Stomach (tissue), 19 donors: ENCODE measurements at places on chromosomes 12 and 14. TPM values are rescaled to one million over a fixed set of nuclear protein-coding genes. Genes with fewer than 3 reads are reported as not detected.

The RHOF gene
- 29.5 TPM for total RNA-seq

DNA sequence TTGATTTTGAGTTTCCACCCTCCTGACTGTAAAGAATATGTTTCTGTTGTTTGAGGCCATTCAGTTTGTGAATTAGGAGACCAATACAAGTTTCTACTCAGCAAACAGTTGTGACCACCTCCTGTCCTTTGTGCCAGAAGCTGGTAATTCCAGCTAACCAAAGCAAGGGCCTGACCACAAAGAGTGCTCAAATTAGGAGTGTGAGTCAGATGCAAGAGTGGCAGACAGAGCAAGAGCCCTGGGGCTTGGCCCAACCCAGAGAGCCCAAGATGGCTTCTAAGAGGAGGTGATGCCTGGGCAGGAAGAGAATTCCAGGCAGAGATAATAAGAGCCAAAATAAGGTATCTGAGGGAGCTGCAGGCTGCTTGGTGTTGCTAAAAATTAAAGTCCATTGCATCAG lies 77.7 kb upstream of the C14orf132 start:
- no peak overlapping the region for H3K4me3 ChIP-seq
- no peaks in the 10 kb centered on the region for H3K36me3 ChIP-seq
- H3K27me3 ChIP-seq = peaks cover 6% of the 10 kb centered on the region
- DNase-seq = no peak

- peak overlapping the region; percentile 31 for H3K4me3 ChIP-seq
- H3K27ac ChIP-seq = peak overlapping the region; percentile 6
- peak; percentile 15 for DNase-seq
- H3K27me3 ChIP-seq = no peaks in the 10 kb centered on the region
- no peaks in the 10 kb centered on the region for H3K4me1 ChIP-seq
- peaks cover 11% of the 10 kb centered on the region for H3K36me3 ChIP-seq
These were observed 1.2 kb downstream of the ITGB7 start for GRCh38 chr12:53205747-53206419.

DNA sequence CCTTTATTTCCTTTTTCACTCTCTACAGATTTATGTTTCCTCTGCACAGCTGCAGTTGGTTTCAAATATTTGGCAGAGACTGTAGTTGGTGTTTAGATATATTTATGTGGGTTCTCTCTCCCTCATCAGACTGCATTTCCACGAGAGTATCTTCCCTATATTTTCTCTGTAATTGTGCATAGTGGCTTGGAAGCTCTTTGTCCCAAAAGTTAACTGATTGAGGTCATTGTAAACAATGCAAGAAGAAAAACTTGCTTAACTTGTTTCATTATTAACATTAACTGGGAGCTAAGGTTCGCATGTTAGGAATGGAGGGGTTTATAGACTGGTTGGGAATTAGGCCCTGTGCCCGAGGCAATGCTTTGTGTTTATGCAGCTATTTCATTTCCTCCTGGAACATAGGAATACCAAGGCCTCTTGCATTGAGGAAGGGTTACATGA lies 216.9 kb upstream of the HMGA2 start:
- peak overlapping the region; percentile 51 for H3K27ac ChIP-seq
- peak; percentile 76 for DNase-seq
- H3K36me3 ChIP-seq = no peaks in the 10 kb centered on the region
- no peak overlapping the region for H3K4me3 ChIP-seq
- H3K27me3 ChIP-seq = peaks cover 3% of the 10 kb centered on the region

GRCh38 chr12:20704860-20705259 lies 9.7 kb downstream of the SLCO1C1 start:
- no peak for DNase-seq
- H3K4me1 ChIP-seq = no peaks in the 10 kb centered on the region
- H3K36me3 ChIP-seq = no peaks in the 10 kb centered on the region
- no peak overlapping the region for H3K4me3 ChIP-seq
- no peaks in the 10 kb centered on the region for H3K27me3 ChIP-seq

- peaks cover 10% of the 10 kb centered on the region for H3K36me3 ChIP-seq
- H3K27ac ChIP-seq = no peak overlapping the region
- H3K4me3 ChIP-seq = no peak overlapping the region
- H3K4me1 ChIP-seq = no peaks in the 10 kb centered on the region
These were observed 57.6 kb downstream of the HEATR5A start for GRCh38 chr14:31362746-31363145.

DNA sequence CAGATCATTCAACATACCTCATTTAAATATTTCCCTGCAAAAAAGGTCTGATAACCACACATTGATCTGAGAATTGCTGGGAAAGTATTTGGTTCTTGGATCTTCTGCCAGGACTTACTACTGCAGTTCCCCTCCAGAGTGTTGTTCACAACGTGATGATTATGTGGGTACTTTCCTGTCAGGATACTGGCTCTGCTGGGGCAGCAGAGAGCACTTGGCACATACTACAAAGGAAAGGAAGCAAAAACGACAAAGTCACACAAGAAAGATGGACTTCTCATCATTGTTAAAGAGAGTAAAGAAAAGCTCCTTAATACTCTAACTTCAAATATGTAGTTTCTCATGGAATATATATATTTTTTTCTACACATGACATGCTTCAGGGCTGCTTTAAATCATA lies 11.5 kb downstream of the GNS start:
- no peak for DNase-seq

The SERPINA1 gene
- 315 TPM for total RNA-seq

DNA sequence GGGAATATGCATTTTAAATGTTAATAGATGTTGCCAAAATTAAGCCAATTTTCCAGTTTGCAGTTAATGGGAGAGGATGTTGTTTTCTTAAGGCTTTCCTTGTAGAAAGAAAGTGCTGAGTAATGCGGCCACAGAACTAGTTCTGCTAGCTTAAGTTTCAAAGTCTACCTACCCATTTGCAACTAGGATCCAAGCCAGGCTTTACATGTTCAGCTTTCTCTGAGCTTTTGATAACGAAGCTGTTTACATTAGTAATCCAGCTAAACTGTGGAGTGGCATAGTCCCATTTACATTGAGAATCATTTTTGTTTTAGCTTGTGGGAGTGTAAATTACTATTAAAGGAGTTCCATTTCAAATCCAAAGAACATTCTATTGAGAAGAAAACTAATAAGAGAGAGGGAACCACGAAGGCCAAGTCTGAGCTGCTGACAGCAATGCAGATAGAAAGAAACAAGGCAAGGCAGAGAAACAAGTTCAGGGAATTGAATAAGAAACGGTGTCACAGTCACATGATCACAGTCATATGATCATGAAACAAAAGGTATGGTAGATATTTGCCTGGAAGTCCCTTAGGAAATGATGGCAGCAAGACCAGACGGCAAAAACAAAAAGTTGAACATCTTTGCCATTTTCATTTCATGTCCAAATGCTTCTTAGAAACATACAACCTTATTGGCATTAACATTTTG lies 274.9 kb downstream of the PAWR start:
- H3K4me3 ChIP-seq = no peak overlapping the region
- no peaks in the 10 kb centered on the region for H3K27me3 ChIP-seq
- H3K36me3 ChIP-seq = no peaks in the 10 kb centered on the region
- peak; percentile 34 for DNase-seq
- peaks cover 13% of the 10 kb centered on the region for H3K4me1 ChIP-seq

The ALX1 gene
- not detected for total RNA-seq

The KLRF2 gene
- total RNA-seq = not detected

GRCh38 chr12:13128291-13128965 lies 25.0 kb upstream of the GSG1 start:
- H3K27me3 ChIP-seq = no peaks in the 10 kb centered on the region
- no peak overlapping the region for H3K4me3 ChIP-seq
- peaks cover 6% of the 10 kb centered on the region for H3K4me1 ChIP-seq

The ANHX gene
- total RNA-seq = not detected

The SGPP1 gene
- 20.1 TPM for total RNA-seq

DNA sequence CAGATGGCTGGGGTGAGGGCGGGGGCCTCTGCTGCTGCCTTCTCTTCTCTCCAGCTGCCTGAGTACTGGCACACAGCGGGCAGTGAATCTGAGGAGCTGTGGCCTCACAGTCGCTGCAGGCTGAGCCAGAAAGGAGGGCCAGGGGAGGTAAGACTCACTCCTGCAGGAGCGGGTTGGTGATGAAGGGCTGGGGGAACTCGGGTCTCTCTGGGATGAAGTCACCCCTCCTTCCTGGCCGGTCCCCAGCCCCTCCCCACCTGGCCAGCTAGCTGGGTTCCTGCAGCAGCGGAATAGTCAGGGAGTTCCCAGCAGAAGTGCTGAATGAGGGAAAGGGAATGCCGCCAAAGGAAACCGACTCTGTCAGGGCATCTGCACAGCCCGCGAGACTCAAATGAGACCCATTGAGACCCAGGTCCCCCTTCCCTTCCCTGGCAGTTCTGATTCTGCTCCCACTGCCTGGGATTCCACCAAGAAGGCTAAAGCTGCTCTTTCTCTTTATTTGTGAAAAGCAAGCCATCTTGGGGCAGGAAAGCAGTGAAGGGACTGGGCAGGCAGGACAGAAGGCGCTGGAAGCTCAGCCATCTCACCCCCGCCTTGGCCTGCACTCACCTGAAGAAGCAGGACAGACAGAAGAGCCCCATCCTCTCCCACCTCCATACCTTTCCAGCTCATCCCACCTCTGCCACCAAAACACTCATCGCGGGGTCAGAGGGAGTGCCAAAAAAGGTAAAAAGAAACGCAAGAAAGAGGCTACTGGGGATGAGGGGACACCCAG lies 5.3 kb downstream of the NGB start:
- H3K4me1 ChIP-seq = no peaks in the 10 kb centered on the region
- H3K4me3 ChIP-seq = no peak overlapping the region
- H3K36me3 ChIP-seq = no peaks in the 10 kb centered on the region
- H3K27ac ChIP-seq = no peak overlapping the region
- H3K27me3 ChIP-seq = peaks cover 21% of the 10 kb centered on the region
- no peak for DNase-seq

- DNase-seq = peak; percentile 84
- no peaks in the 10 kb centered on the region for H3K36me3 ChIP-seq
- no peaks in the 10 kb centered on the region for H3K27me3 ChIP-seq
- H3K4me1 ChIP-seq = no peaks in the 10 kb centered on the region
- no peak overlapping the region for H3K27ac ChIP-seq
These were observed 76.6 kb upstream of the GZMB start for GRCh38 chr14:24710403-24711112.

DNA sequence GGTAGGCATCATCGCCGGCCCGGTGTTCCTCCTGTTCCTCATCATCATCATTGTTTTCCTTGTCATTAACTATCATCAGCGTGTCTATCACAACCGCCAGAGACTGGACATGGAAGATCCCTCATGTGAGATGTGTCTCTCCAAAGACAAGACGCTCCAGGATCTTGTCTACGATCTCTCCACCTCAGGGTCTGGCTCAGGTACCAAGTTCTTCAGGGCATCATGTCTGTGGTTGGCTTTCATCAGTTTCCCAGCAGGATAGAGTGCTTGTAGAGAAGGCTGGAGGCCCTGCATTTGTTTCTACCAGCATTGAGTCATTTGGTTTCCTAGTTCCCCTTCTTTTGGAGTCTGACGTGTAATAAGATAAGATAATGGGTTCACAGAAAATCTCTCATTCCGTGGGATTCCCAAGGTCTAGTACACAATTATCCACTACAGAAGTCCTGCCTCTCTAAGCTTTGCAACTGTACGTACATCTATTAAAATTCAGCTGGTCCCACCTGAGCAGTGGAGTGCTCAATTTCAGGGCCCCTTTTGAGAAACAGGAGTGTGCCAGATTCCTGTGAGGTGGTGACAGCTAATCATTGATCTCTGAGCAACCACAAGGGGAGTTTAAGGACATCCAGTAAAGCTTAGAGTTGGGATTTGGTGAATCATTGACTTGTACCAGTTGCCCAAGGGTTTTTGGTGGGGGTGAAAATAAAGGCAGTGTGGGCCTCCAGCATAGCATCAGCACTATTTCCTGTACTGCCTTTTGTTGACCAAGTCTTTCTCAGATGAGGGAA lies 25.1 kb downstream of the ACVR1B start:
- no peak for DNase-seq
- H3K27ac ChIP-seq = peak overlapping the region; percentile 49
- H3K36me3 ChIP-seq = peaks cover 57% of the 10 kb centered on the region
- H3K4me1 ChIP-seq = peaks cover 50% of the 10 kb centered on the region
- H3K27me3 ChIP-seq = no peaks in the 10 kb centered on the region

GRCh38 chr12:68336889-68337303 lies 4.7 kb upstream of the MDM1 start:
- H3K36me3 ChIP-seq = no peaks in the 10 kb centered on the region
- H3K4me1 ChIP-seq = peaks cover 4% of the 10 kb centered on the region

The NGB gene
- total RNA-seq = 1.8 TPM

GRCh38 chr12:112540021-112540420 lies 121.3 kb downstream of the PTPN11 start:
- no peak overlapping the region for H3K27ac ChIP-seq
- no peaks in the 10 kb centered on the region for H3K4me1 ChIP-seq
- no peaks in the 10 kb centered on the region for H3K36me3 ChIP-seq

The INSM2 gene
- total RNA-seq = not detected

- H3K27me3 ChIP-seq = no peaks in the 10 kb centered on the region
- peak; percentile 16 for DNase-seq
- H3K4me3 ChIP-seq = no peak overlapping the region
These were observed 14.5 kb upstream of the HPD start for GRCh38 chr12:121873216-121873569.

GRCh38 chr12:106130474-106131113 lies 8.2 kb downstream of the NUAK1 start:
- no peaks in the 10 kb centered on the region for H3K27me3 ChIP-seq
- peaks cover 60% of the 10 kb centered on the region for H3K4me1 ChIP-seq
- no peak overlapping the region for H3K4me3 ChIP-seq
- H3K36me3 ChIP-seq = no peaks in the 10 kb centered on the region

- H3K36me3 ChIP-seq = no peaks in the 10 kb centered on the region
- peak overlapping the region; percentile 79 for H3K27ac ChIP-seq
These were observed 189.6 kb downstream of the DUSP6 start for GRCh38 chr12:89162589-89163261.

GRCh38 chr14:22509751-22510300 lies 79.2 kb downstream of the DAD1 start:
- no peak overlapping the region for H3K4me3 ChIP-seq
- peak overlapping the region; percentile 45 for H3K27ac ChIP-seq
- H3K36me3 ChIP-seq = no peaks in the 10 kb centered on the region
- DNase-seq = no peak
- peaks cover 45% of the 10 kb centered on the region for H3K4me1 ChIP-seq
- no peaks in the 10 kb centered on the region for H3K27me3 ChIP-seq

- DNase-seq = no peak
- H3K4me1 ChIP-seq = no peaks in the 10 kb centered on the region
- H3K36me3 ChIP-seq = no peaks in the 10 kb centered on the region
- H3K27me3 ChIP-seq = no peaks in the 10 kb centered on the region
These were observed 41.2 kb downstream of the PRIMA1 start for GRCh38 chr14:93747102-93747501.

The RILPL2 gene
- total RNA-seq = 2.0 TPM

GRCh38 chr14:101815994-101816393 lies 54.5 kb downstream of the PPP2R5C start:
- H3K27ac ChIP-seq = peak overlapping the region; percentile 98
- H3K4me3 ChIP-seq = no peak overlapping the region
- H3K4me1 ChIP-seq = peaks cover 71% of the 10 kb centered on the region
- DNase-seq = no peak
- no peaks in the 10 kb centered on the region for H3K36me3 ChIP-seq
